Right lung (tissue), 10 donors: ENCODE measurements at places on chromosomes 11 and 22. TPM values are rescaled to one million over a fixed set of nuclear protein-coding genes. Genes with fewer than 3 reads are reported as not detected.

Gene RIMBP3C
- polyA plus RNA-seq: 0.09 TPM

Gene IRAG1
- polyA plus RNA-seq: 13.3 TPM

Gene HOATZ
- 11.4 TPM for polyA plus RNA-seq

Gene MAJIN
- polyA plus RNA-seq: not detected

DNA sequence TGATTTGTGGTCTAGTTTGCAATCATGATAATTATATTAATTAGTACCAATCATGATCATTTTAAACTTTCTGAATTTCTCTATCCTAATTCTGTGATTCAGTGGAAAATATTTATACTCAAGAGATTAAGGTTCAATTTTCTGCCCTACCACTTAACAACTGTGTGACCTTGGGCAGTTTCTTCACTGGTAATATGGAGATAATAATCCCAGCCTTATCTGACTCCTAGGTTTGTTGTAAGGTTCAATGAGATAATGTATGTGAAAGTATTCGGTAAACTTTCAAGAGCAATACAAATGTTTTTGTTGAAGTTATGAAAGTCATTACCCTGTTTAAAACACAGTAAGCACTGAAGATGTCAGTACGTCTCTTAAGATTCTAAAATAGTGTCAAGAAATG, 36.3 kb downstream of the CSTPP1 start:
- DNase-seq: no peak

- no peak for DNase-seq
These were observed 24.7 kb downstream of the GNAZ start for GRCh38 chr22:23094695-23095681.

- DNase-seq: no peak
These were observed 909.2 kb upstream of the TENM4 start for GRCh38 chr11:80349997-80350396.

- no peak for DNase-seq
These were observed 47.6 kb downstream of the MAML2 start for GRCh38 chr11:96295369-96295768.

- DNase-seq: no peak
These were observed 30.8 kb upstream of the POU2AF1 start for GRCh38 chr11:111409915-111410314.

GRCh38 chr22:31044262-31044861, 36.8 kb upstream of the SMTN start:
- DNase-seq: no peak
